ENCODE measurements at places on chromosomes 7 and 10.
A peak's percentile ranks its signal among the peaks of the same experiment; 100 is the strongest.

- DNase-seq = peak; percentile 28
Measured at GRCh38 chr10:73110345-73110849, at the start of gene NUDT13. TSS of gene NUDT13 (plus strand) at chr10:73110455. CDS start at chr10:73114366, 3,911 bp downstream.

DNA sequence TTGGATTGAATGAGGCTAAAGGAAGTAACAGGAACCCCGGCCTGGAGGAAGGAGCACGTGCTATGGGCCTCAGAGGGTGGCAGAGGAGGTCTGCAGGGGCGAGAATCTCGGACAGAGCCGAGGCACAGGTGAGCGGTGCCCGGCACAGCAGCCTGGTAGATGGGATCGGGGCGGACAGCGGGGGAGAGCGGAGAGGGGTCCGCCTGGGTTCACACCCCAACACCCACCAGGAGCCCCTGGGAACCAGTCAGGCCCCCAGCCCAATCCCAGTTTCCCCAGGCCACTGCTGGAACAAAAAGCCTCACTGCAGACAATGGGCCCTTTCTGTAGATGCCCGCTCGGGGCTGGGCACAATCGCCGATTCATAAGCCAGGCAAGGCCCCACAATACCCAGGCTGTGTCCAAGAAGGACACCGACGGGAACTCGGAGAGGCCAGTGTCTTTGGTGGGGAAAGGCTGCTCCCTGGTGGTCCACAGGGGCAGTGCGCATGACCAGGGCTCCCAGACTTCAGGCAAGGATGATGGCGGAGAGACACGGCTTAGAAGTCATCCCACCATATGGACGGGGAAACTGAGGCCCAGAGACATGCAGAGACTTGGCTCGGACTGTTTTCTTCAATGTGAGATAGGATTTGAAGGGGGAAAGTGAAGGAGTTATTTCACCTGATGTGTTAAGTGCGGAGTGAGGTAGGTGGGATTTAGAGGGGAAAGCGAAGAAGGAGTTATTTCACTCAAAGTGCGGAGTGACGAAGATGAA is 106.9 kb upstream of the GPR26 start:
- peak; percentile 81 for DNase-seq

GRCh38 chr10:13769946-13770345 is 183.2 kb downstream of the PRPF18 start:
- peak; percentile 85 for DNase-seq

GRCh38 chr10:27490807-27491206 is 13.3 kb upstream of the RAB18 start:
- no peak for DNase-seq

GRCh38 chr7:21011153-21011552 is 224.5 kb upstream of the SP8 start:
- DNase-seq = no peak

DNA sequence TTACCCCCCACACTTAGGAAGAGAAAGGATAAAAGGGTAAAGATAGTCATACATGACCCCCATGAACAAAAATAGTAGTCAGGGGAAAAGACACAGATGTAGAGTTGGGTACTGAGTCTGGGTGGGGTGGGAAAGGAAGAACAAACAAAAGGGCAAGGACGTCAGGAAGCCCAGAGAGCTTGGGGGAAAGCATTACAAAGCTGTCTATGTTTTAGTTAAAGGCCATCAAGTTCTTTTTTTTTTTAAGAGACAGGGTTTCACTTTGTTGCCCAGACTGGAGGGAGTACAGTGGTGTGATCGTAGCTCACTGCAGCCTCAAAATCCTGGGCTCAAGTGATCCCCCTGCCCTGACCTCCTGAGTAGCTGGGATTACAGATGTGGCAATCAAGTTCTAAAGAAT is 98.4 kb upstream of the PDLIM1 start:
- no peak for DNase-seq

- DNase-seq = no peak
Measured at GRCh38 chr10:79286318-79286951, 60.8 kb upstream of the PPIF start.

- DNase-seq = no peak
Measured at GRCh38 chr10:70752571-70752970, 32.6 kb downstream of the TBATA start.

DNA sequence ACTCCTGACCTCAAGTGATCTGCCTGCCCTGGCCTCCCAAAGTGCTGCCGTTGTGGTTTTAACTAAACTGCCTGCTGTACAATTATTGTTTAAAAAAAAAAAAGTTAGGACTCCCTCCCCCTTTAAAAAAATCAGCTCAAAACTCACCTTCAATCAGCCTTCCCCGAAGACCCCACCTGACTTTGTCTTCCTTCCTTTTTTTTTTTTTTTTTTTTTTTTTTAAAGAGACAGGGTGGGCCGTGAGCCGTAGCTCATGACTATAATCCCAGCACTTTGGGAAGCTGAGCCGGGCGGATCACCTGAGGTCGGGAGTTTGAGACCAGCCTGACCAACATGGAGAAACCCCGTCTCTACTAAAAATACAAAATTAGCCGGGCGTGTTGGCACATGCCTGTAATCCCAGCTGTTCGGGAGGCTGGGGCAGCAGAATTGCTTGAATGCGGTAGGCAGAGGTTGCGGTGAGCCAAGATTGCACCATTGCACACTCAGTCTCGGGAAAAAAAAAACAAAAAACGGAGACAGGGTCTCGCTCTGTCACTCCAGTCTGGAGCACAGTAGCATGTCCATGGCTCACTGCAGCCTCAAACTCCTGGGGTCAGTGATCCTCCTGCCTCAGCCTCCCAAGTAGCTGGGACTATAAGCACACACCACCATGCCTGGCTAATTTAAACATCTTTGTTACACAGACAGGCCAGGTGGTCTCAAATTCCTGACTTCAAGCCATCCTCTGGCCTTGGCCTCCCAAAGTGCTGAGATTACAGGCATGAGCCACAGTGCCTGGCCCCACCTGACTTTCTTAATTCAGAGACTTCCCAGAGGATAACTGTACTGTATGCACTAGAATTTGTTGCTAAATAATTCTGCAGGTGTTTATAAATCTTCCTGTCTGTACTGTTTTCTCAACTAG is 3.2 kb downstream of the FIS1 start:
- DNase-seq = no peak

DNA sequence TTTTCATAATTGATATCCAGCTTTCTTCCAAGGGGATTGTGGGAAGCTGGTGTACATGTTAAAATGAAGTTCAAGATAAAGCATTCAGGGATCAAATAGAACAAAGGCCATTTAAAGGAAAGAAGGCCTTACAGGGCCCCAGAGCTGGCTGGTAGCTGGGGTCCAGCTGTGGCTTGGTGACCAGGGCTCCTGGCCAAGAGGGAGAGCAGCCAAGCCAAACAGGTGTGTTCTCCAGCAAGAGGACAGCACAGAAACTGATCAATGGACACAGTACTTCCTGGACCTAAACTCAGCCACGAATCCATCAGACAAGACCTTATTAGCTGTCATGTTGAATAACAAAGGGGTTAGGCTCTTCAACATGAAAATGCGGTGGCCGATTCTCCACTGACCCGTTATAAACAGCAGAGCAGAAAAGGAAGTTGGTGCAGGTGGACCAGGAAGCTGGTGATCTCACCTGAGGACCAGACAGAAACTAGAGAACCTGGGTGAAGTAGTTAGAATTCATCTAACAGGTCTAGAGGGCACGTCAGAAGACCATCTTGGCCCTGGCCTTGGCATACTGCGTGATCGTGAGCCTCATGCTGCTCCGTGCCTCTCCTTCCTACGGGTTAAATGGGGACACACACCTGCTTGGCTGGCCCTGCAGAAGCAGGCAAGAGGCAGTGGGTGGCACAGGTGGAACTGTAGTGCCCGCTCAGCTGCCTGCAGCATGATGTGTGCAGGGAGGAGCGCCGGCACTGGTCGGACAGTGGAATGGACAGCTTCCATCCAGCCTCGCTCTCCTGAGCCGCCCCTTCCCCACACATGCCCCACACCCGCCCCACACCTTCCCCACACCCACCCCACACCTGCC is 53.8 kb downstream of the PARP12 start:
- no peak for DNase-seq

DNA sequence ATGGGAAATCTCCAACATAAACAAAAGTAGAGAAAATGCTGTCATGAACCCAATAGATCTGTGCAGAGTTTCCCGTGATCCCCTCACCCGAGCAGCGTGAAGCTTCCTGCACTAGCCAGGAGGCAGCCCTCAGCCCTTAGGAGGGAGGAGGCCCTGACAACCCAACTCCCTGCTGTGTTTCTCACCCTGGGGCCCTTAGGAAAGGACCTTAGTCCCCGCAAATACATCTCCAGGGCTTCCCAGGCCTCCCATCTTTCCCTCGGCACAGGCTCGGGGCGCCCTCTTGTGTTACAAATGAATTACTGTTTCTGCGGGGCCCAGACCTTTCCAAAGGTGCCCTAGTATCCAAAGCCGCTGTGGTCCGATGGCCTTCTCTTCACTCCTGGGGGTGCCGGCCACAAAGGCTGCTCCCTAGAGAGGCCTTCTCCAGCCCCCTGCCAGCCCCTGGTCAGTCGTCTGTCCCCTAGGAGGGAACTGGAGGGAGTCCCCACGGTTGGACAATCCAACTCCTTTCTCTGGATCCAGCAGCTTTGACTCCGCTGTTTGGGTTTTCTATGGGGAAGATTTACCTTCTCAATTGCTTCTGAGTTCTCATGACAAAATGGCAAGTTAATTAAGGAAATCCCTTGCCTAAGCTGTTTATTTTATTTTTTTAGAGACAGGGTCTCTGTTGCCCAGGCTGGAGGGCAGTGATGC is 49.9 kb upstream of the SH2B2 start:
- DNase-seq = peak; percentile 38

DNA sequence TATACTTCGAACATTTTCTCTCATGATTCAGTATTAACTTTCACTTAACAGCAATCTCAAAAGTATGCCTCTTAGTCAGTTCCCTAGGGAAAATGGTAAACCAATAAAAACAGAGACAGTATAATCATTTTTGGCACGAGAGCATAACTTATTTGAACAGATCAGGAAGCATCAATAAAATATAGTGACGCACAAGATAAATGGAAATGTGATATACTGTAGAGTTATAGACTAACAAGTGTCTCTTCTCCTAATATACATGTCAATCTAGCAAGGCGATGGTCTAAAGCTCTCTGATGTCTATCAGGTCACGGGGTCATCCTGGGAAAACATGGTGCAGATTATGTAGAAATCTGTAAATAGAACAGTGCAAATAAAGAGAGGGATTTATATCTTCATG is 131.6 kb downstream of the HGF start:
- no peak for DNase-seq

GRCh38 chr7:103949374-103949773 is 40.1 kb downstream of the RELN start:
- DNase-seq = no peak
